ENCODE measurements at places on chromosomes 11 and 22.

DNA sequence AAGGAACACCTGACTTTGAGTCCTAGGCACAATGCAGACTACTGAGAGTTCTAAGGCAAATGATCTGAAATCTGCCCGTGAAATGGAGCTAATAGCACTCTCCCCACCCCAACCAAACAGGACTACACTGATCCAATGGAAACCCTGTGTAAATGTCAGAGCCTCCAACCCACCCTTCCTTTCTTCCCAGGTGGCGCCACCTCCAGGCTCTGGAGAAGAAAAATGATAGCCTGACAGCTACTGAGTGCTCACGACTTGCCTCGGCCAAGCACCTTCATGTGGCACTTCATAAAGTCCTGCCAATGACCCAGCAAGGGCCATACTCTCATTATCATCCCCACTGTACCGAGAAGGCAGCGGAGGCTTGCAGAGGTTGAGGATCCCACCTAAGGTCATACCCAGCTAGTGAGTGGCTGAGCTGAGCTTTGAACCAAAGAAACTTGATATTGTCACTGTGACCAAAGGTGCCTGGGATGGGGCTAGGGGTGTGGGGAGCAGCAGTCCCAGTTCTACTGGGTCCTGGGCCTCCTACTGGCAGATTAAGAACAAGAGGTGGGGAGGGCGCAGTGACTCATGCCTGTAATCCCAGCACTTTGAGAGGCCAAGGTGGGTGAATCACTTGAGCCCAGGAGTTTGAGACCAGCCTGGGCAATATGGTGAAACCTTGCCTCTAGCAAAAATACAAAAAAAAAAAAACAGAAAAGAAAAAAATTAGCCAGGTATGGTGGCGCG lies 20.5 kb downstream of the TST start:
- DNase-seq, result no peak

GRCh38 chr11:110297076-110297725 lies 787 bp upstream of the RDX start:
- no peak for DNase-seq

GRCh38 chr11:128055576-128056217 lies 531.7 kb downstream of the ETS1 start:
- DNase-seq, result no peak

DNA sequence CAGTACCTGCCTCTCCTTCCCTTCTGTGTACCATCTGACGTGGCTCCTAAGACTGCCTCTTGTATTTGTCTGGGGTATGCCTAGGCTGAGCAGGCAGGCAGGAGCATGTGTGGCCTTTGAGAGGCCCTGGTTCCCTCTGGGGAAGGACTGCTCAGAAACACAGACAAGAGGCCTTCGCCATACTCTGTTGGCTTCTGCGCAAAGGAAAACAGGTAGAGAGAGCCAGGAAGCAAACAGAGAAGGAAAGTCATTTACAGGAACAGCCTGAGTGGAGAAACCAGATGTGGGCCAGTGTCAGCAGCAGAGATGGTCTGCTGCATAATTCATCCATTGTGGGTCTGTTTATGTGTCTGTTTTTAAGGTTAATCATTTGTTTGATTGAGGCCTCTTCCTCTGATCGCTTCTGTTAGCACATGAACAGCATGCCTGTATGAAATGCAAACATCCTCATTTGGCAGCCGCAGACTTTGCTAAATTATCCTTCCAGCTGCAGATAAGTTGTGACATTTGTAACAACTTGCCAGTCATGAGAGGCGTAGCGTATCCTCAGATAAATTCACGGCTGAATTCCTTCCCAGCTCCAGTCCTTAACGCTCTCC lies 119.4 kb downstream of the GALNT18 start:
- DNase-seq, result no peak

- DNase-seq, result no peak
Measured at GRCh38 chr11:69674267-69674885, 777 bp downstream of the LTO1 start.

- DNase-seq, result no peak
Measured at GRCh38 chr11:114664641-114665040, 13.7 kb upstream of the NXPE2 start.

DNA sequence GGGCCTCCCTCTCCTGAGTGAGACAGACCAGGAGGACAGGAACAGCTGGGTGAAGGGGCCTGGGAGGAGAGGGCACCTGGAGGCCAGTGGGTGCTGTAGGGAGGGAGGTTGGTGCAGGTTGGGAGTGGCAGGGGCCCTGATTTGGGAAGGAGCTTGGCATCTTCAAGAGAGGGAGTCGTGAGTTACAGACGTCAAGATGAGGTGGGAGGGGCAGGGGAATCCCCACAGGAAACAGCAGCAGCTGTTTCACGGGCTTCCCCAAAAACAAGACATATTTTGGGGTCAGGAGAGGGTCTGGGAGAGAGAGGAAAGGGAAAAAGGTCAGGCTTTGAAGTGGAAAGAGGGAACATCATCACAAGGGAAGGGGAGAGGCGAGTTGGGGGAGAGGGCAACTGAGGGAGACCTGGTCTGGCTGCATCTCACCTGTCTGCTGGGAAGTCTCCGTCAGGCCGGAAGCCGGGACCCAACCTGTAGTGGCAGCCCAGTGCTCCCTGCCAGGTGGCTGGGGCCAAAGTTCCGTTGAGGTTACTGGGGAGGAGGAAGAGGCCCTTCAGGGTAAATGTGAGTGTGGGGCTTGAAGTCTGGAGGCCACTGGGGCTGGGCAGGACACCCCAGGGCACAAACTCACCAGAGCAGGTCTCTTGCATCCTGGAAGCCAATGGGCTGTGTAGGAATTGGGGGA lies 4.4 kb downstream of the NAALADL1 start:
- no peak for DNase-seq

GRCh38 chr11:90512846-90513245 lies 290.0 kb upstream of the CHORDC1 start:
- no peak for DNase-seq

DNA sequence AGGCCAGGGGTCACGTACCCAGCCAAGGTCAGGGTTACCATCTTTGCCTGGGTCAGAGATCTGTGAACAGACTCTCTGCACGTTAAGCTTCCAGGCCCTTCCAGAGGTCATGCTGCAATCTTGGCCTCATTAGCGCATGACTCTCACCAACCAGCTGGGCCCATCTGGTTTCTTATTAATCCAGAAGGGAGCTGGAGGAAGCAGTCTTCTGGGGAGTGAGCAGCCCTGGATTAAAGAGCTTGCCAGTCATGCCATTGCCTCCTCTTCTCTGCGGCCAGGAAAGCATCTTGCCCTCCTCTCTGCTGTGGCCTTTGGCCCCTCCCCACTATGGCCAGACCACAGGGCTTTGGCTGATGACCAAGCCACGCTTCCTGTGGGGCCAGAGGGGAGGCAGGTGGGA lies 57.4 kb downstream of the CHST1 start:
- DNase-seq, result no peak

Data from neuronal stem cell (in vitro differentiated cells).